ENCODE measurements at places on chromosomes 7 and 10.

DNA sequence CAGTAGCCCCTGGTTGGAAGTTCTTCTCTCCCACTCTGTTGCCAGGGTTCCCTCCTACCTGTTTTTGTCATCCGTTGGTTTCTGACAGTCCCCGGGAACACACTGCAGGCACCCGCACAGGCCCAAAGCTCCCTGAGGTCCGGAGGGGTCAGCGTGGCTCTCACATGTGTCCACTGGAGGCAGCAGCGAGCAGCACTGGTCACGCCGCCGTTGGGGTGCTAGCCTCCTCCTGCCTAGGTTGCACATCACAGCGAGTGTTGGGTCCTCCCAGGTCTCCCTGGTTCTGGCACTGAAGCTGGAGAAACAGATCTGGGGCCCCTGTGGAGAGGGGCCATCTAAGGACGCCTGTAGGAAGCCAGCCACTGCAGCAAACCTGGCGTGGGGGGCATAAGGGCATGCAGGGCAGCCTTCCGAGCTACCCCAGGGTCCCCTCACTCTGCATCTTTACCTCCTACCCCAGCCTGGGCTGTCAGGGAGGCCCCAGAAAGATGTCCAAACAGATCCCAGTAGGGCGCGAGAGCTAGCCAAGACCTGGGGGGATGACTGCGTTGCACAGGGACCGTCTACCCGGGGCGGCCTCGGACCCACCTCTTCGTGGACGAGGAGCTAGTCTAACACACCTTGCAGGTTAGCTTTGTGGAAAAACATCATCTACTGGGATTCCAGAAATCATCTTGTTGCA lies 28.9 kb downstream of the LRRC27 start:
- no peak for DNase-seq

GRCh38 chr7:51593628-51594027 lies 277.0 kb upstream of the COBL start:
- DNase-seq: no peak

- no peak for DNase-seq
Measured at GRCh38 chr7:112262855-112263487, 56.5 kb downstream of the ZNF277 start.

GRCh38 chr10:78209970-78210369 lies 176.3 kb downstream of the RPS24 start:
- no peak for DNase-seq

GRCh38 chr10:23217471-23217870 lies 25.4 kb downstream of the PTF1A start:
- no peak for DNase-seq

- DNase-seq: no peak
Measured at GRCh38 chr10:26022831-26023230, 88.8 kb downstream of the MYO3A start.
